Foreskin keratinocyte (primary cell): ENCODE measurements at places on chromosomes 5 and 9. TPM values are rescaled to one million over a fixed set of nuclear protein-coding genes. Genes with fewer than 3 reads are reported as not detected.

SLC12A7 gene
- polyA plus RNA-seq: 2.4 and 2.6 TPM in 2 replicates

- no peak for DNase-seq
Observed at GRCh38 chr9:131439224-131439623, 45.3 kb downstream of the PRRC2B start.

PCDH12 gene
- polyA plus RNA-seq: 0.01 and 0.02 TPM in 2 replicates

- DNase-seq: no peak
Observed at GRCh38 chr9:80282766-80283165, 711.0 kb downstream of the TLE4 start.

DNA sequence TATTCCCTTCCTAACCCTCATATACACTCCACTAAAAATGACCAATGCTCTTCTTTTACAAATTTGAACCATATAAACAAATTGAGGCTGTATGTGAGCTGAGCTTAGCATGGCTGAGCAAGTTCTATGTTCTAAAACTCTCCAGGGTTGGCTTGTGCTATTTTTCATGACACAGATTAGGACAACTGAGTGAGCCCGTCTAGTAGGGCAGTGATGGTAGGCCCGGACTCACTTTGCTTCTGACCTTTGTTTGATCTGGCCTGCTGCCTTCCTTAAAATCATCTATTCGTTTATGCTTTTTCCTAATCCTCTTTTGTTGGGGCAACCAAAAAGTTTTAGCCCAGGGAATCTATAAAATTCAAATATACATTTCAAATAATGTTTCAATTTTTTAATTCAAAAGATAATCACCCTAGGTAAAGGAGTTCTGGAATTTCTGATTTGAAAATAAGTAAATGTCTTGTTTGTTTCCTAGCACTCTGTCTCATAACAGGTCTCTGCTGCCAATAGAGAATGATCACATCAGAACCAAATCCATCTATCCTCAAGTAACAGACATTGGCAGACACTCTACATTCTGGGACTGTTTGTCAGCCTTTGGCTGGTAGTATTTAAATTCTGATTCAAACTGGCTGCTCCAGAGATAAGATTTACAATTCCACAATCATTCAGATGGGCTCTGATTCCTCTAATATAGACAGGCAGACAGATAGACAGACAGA is 217.0 kb upstream of the TARS1 start:
- no peak for DNase-seq

DNA sequence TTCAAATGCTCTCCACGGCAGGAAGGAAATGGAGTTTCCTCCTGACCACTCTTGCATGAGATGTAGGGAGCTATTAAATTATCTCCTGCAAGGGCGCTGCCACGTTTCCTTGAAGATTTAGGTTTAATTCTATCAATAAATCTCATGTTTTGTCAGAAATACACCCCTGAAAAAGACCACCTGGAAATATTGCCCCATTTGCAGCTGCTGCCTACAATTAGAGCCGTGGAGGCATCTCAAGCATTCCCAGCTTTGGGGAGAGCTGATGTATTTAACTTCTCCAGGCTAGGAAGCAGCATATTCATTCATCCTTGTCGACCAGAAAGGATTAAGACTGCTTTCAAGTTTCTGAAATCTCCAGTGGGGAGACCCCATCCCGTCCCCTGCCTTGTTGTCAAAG is 40.5 kb downstream of the CCNJL start:
- no peak for DNase-seq

DNA sequence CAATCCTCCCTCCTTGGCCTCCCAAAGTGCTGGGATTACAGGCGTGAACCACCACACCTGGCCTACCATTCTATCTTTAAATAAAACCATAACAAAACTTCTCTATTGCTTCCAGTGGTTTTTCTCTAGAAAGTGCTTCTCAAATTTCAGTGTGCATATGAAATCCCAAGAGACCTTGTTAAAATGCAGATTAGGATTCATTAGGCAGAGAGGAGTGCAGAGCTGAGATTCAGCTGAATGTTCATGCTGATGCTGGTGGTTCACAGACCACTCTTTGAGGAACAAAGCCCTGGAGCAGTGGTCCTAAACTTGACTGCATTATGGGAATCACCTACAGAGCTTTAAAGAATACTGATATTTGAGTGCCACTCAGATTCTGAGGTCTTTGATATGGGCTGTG is 28.2 kb downstream of the CARD6 start:
- DNase-seq: no peak

- no peak for DNase-seq
Observed at GRCh38 chr5:133236976-133237375, 185.2 kb downstream of the HSPA4 start.

ASTN2 gene
- 0.19 and 0.36 TPM in 2 replicates for polyA plus RNA-seq

DNA sequence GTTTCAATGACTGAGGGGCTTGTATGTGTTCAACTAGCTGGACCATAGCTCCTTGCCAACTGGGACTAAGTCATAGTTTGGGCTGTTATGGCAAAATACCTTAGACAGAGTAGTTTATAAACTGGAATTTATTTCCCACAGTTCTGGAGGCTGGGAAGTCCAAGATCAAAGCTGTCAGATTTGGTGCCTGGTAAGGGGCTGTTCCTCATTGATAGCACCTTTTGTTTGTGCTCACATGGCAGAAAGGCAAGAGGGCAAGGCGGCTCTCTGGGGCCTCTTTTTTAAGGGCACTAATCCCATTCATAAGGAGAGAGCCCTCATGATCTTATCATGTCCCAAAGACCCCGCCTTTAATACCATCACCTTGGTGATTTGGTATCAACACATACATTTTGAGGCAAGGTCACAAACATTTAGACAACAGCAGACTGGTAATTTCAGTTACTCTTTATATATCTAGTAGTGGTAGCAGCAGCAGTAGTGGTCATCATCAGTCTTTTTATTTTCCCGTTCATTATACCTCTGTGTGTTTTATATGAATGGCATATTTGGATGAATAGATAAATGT is 477.0 kb downstream of the CCDC171 start:
- DNase-seq: no peak

CBY3 gene
- polyA plus RNA-seq: not detected in 2 replicates

GRCh38 chr5:176625966-176626875 is 4.1 kb downstream of the SNCB start:
- no peak for DNase-seq

PIGO gene
- 22.7 and 23.0 TPM in 2 replicates for polyA plus RNA-seq

RANBP3L gene
- not detected in 2 replicates for polyA plus RNA-seq

DBN1 gene
- 69.8 and 78.7 TPM in 2 replicates for polyA plus RNA-seq

- DNase-seq: no peak
Observed at GRCh38 chr5:37308793-37309192, 59.6 kb upstream of the CPLANE1 start.

GRCh38 chr5:149072791-149073190 is 9.9 kb upstream of the SH3TC2 start:
- DNase-seq: no peak

SPINK13 gene
- not detected in 2 replicates for polyA plus RNA-seq

MEIKIN gene
- not detected in 2 replicates for polyA plus RNA-seq

APBA1 gene
- polyA plus RNA-seq: 0.57 and 0.85 TPM in 2 replicates

C9orf50 gene
- not detected in 2 replicates for polyA plus RNA-seq

GRM6 gene
- polyA plus RNA-seq: not detected in 2 replicates

- DNase-seq: no peak
Observed at GRCh38 chr5:50724262-50724661, 57.8 kb downstream of the PARP8 start.

DNA sequence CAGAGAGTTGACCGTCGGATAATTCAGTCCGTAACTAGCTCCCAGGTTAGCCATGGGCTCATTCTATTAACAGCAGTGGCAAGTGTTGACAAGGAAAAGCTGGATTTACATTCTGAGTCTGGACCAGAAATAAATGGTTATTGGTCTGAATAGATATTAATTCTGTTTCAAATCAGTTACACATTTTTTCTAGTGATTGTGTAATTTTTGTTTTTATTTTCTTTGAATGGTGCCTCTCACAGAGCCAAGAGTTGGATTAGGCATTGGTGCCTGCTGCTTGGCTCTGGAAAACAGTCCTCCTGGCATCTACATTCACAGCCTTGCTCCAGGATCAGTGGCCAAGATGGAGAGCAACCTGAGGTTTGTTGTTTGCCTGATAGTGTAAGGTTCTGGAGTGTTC is 115.1 kb downstream of the GOLPH3 start:
- DNase-seq: no peak

GRCh38 chr5:59354274-59354673 is 539.3 kb downstream of the PDE4D start:
- DNase-seq: peak; percentile 8

PLCXD3 gene
- polyA plus RNA-seq: not detected in 2 replicates

DNA sequence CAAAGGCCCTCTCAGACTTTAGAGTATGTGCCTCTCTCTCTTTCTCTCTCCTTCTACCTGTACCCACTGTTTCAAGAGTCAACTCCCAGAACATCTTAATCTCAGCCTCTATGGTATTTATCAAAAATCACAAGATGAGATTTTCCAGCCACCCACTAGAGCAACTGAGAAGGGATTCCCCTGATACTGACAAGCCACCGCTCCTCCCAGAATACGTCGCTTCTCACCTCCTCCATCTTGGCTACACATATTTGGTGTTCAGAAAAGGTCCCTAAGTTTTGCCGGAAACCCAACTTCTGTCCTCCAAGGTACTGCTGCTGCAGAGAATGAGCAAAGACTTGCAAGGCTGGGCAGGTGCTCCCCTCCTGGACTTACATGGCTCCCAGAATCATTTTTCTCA is 6.1 kb downstream of the GARIN3 start:
- DNase-seq: no peak

GRCh38 chr9:89065921-89066320 is 74.7 kb downstream of the S1PR3 start:
- no peak for DNase-seq

GRCh38 chr5:44266882-44267576 is 122.2 kb downstream of the FGF10 start:
- no peak for DNase-seq

ITK gene
- polyA plus RNA-seq: not detected in 2 replicates

DNA sequence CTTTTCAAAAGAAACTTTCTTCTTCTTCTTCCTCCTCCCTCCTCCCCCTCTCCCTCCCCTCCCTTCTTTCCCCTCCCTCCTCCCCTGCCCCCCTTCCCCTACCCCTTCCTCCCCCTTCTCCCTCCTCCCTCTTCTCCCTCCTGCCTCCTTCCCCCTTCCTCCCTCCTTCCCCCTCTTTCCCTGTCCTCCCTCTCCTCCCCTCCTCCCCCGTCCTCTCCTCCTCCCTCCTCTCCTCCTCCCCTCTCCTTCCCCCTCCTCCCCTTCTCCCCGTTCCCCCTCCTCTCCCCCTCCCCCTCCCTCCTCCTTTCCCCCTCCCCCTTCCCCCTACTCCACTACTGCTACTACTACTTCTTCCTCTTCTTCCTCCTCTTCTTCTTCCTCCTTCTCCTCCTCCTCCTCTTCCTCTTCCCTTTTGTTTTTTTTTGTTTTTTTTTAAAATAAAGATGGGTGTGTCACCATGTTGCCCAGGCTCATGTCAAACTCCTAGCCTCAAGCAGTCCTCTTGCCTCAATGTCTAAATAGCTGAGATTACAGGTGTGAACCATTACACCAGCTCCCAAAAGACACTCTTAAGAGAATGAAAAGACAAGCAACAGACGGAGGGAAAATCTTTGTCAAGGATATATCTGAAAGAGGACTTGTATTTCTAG is 87.5 kb downstream of the SCAMP1 start:
- DNase-seq: no peak

DNA sequence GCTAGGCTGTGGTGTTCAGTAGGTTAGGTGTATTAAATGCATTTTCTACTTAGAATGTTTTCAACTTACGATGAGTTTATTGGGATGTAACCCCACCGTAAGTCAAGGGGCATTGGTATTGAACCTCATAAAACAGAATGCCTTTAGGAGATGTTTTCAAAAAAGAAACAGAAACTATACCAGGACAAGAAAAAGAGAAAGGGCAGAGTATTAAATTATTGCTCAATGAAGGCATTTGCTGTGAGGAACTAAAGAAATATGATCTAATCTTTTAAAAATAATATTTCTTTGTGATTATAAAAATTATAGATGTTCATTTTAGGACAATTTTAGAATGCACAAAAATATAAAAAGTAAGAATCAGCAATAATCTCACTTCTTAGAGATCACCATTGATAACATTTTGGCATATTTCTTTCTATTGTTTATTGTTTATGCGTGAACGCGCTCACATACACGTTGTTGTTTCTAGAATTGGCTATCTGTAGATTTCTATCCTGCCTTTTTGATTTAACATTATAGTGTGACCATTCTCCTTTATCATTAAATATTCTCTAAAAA is 8.0 kb downstream of the GALNT12 start:
- DNase-seq: no peak

GRCh38 chr9:94931740-94932139 is 205.2 kb downstream of the AOPEP start:
- no peak for DNase-seq

GRCh38 chr9:134466869-134467616 is 140.8 kb downstream of the RXRA start:
- no peak for DNase-seq

DNA sequence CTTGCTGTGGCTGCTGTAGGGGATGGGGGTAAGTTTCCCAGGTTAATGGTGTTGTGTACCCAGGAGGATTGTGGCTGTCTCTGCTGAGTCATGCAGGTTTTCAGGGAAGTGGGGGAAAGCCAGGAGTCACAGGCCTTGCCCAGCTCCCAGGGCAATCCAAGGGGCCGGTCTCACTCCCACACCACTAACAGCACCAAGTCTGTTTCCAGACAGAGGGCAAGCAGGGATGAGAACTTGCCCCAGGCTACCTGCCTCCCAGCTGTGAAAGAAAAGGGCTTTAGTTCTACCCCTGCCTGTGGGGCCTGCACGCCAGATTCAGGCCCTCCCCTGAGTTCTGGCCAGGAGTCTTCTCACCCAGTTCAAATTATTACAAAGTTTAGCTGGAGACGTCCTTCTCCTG is 579.8 kb upstream of the ST8SIA4 start:
- DNase-seq: no peak

MYO10 gene
- 11.2 and 11.5 TPM in 2 replicates for polyA plus RNA-seq

GRCh38 chr5:148746826-148747535 is 79.4 kb upstream of the ADRB2 start:
- DNase-seq: no peak

GRCh38 chr5:72376381-72376780 is 56.2 kb downstream of the PTCD2 start:
- DNase-seq: no peak

DNA sequence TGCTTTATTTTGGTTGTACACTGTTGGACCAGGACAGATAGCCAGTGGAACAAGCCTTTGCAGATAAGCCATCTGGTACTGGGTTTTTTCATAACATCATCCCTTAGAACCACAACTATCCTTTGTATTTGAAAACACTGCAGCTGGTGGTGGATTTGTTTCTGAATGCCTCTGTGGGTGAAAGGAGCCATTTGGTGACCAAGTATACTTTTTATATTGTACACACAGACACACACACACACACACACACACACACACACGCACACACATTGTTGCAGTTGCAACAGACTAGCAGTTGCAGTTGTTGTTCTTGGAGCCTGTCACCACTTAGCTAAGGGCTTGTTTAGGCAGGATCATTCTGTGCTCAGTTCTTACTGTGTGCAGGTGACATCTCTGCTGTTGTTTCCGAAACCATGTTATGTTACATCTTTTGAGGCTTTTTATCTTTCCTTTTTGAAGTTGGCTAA is 22.9 kb upstream of the CAVIN4 start:
- peak; percentile 5 for DNase-seq

SMIM33 gene
- polyA plus RNA-seq: not detected in 2 replicates
